HT1080 (cell line): ENCODE measurements at places on chromosomes 5 and 9. TPM values are rescaled to one million over a fixed set of nuclear protein-coding genes. Genes with fewer than 3 reads are reported as not detected.

SLC1A1 gene
- total RNA-seq: 0.10 and 0.13 TPM in 2 replicates

CAAP1 gene
- total RNA-seq: 26.1 and 26.3 TPM in 2 replicates

MYORG gene
- 3.1 and 3.5 TPM in 2 replicates for total RNA-seq

MYOZ3 gene
- not detected in 2 replicates for total RNA-seq

TMEM174 gene
- not detected in 2 replicates for total RNA-seq

PCDHGA10 gene
- 0.80 and 0.90 TPM in 2 replicates for total RNA-seq

NMUR2 gene
- total RNA-seq: not detected in 2 replicates

LCN6 gene
- total RNA-seq: not detected in 2 replicates

DIRAS2 gene
- total RNA-seq: not detected in 2 replicates

HTR4 gene
- not detected in 2 replicates for total RNA-seq

RASEF gene
- 0.14 and 0.73 TPM in 2 replicates for total RNA-seq

PCDHA6 gene
- 0.03 and 0.10 TPM in 2 replicates for total RNA-seq

SHB gene
- 31.9 and 42.8 TPM in 2 replicates for total RNA-seq

SLC36A3 gene
- total RNA-seq: not detected in 2 replicates

FRMPD1 gene
- total RNA-seq: not detected in 2 replicates

PRRT1B gene
- not detected in 2 replicates for total RNA-seq

KIF24 gene
- 5.8 and 8.3 TPM in 2 replicates for total RNA-seq

PCDHA11 gene
- not detected in 2 replicates for total RNA-seq

ZDHHC11B gene
- 0.40 TPM in 1 of 2 replicates, not detected in the other for total RNA-seq

COL27A1 gene
- total RNA-seq: 19.1 and 21.1 TPM in 2 replicates

NUTM2F gene
- not detected in 2 replicates for total RNA-seq

INSL4 gene
- 0.33 and 0.39 TPM in 2 replicates for total RNA-seq
